Hematopoietic multipotent progenitor cell treated with erythropoietin and hydrocortisone succinate and interleukin-3 and kit ligand, for 8 days (in vitro differentiated cells): ENCODE measurements at places on chromosomes 5 and 9.

- DNase-seq: peak; percentile 90
Measured at GRCh38 chr5:56688402-56688801, 126.9 kb upstream of the MAP3K1 start.

GRCh38 chr5:1736889-1737711 lies 62.5 kb downstream of the MRPL36 start:
- DNase-seq: no peak

- no peak for DNase-seq
Measured at GRCh38 chr5:111211341-111211740, 12.8 kb upstream of the CAMK4 start.

- DNase-seq: no peak
Measured at GRCh38 chr9:22214497-22215031, 205.5 kb upstream of the CDKN2B start.

- DNase-seq: no peak
Measured at GRCh38 chr9:132008184-132008803, 71.4 kb downstream of the MED27 start.
